Foreskin melanocyte (primary cell): ENCODE measurements at places on chromosomes 12 and 14.

DNA sequence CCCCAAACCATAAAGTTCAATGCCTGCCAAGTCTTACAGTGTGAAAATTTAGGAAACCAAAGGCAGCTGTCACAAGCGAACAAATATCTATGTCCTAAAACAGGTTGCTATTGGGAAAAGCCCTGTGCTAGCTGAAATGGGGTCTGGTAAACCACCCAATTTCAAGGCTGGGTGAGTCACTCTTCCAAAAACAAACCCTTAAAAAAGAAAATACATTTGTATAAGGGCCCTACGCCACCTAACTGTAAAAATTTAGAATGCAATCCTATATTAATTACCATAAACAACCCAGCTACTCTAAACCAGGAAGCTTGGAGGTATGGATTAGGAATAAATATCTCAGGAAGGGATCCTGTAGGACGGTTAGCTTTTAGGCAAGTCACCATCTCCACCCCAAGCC, 32.1 kb downstream of the PRMT8 start:
- DNase-seq, result no peak

- DNase-seq, result no peak
Measured at GRCh38 chr14:31360919-31361662, 59.3 kb downstream of the HEATR5A start.

DNA sequence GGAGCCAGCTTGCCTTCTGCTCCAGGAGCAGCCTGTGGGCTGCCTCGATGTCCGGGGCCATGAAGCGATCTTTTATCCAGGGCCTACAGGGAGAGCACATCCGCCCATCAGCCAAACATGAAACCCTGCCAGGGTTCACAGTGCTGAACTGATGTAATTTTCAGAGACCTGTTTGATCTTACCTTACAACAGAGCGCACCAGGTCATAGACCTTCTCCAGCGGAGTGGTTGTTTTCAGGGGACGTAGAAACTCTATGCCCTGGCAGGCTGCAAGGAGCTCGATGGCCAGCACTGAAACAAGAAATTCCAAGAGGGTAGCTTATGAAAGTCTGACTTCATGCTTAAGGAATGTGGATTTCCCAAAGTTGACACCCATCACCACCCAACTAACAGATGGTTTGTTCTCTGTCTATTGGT, 19.7 kb downstream of the HAL start:
- no peak for DNase-seq

GRCh38 chr12:30514666-30515065, 181.0 kb downstream of the IPO8 start:
- DNase-seq, result no peak

DNA sequence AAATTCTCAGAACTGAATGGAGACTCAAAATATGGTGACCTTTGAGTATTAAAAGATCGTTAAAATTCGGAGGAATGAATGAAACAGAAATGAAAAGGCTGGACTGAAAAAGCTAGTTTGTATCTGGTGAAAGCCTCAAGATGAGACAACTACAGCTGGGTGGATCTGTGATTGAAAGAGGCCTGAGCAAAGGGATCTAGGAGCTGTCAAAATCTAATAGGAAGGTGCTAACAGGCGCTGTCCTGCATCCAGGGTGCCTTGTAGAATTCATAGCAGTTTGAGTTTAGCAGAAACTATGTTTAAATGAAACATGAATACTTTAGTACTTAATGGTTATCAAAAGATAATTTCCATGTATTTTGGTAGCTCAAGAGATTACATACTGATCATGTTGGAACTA, 2.3 kb downstream of the YY1 start:
- no peak for DNase-seq

DNA sequence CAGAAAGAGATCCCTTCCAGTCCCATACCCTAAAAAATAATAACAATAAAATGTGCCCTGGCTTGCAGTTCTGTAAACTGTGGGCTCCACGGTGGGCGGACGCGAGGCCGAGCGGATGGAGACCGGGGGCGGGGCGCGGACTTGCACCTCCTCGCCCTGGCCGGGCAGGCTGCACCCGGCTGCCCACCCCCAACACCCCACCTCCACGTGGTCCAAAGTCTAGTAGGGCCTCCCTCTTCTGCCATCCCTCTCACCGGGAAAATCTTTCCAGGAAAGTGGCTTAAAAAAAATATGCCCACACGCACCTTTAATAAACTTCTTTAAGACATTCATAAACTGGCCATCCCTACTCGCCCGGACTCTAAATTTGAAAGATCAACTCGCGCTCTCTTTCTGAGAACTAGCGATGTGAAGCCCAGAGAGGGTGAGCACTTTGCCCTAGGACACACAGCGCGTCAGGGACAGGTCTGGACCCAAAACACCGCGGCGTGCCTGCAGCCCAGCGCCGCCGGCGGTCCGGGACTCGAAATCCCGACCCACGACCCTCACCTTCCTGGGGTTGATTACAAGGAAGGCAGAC, 1.9 kb upstream of the BCL11B start:
- DNase-seq, result no peak

GRCh38 chr14:66005900-66006434, 480.2 kb upstream of the CCDC196 start:
- DNase-seq, result no peak

DNA sequence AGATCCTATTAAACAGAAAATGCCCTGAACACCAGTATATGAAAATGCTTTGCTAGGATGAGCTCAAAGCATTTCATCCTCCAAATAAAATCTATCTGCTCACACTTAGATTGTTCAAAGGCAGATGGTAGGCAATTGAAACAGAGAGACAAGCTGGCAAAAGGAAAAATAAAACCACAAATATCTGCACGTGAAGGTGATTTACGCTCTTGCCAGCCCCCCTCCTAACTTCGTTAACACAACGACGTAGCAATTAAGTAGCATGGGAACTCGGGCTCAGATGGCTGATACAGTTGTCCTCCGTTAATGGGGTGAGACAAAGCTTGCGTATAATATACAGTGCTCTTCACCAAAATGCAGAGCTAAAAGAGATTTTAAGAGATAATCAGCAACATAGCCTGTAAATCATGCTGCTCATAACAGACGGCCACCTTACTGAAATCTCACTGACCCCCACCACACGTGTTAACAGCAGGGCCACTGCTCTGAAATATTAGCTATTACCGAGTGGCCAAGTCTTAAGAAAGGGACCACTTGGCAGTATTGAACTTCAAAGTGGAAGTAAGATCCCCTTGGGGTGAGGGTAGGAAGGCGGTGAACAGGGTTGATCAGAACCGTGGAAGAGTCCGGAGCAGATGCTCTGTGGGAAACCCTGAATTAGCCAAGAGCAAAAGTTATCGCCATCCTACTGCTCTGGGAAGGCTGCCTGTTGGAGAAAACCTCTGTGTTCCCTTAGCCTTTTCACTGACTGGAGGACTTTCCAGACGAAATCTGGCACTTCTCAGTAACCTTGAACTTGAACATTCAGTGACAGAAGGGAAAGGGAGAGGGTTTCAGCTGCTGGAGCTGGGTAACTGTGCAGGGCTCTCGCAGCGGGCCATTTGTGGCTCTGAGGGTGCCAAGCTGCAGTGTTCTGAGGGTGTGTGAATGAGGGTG, 23.1 kb downstream of the ETV6 start:
- DNase-seq, result no peak

DNA sequence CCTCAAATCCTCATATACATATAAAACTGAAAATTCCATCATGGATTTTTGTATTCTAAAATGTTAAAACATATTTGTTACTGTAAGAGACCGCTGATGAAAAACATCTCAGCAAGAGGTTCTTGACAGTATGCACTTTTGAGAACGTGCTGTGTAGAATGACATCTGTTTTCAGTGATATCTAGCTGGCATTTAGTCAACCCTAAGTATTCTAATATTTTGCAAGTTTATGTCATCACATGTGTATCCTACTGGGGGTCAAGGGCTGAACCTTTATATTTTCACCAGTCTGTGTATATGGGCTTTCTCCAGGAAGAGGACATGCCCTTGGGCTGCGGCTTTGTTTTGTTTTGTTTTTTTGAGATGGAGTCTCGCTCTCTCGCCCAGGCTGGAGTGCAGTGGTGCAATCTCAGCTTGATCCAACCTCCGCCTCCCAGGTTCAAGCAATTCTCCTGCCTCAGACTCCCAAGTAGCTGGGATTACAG, 22.0 kb upstream of the YARS2 start:
- DNase-seq, result no peak

- no peak for DNase-seq
Measured at GRCh38 chr12:121326996-121327674, 25.1 kb downstream of the ANAPC5 start.

DNA sequence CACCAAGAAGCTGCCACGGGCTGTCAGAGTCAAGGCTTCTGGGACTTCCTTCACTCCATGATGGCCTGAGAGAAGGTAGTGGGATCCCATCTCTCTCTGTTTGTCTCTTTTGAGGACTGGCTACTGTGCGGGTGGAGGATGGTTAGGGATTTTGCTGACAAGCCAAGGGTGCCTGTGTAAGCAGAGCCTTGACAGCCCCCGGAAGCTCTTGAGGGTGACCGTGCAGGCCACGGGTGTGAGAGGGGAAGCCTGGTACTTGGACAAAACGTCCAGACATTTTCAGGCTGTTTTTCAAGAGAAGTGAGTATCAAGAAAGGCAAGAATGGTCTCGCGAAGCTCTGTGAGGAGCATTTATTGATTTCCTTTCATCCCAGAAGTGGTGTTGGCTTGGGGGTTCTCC, 352.4 kb downstream of the DPF3 start:
- DNase-seq, result no peak
